ENCODE measurements at places on chromosomes 6 and 20.

GRCh38 chr20:57560554-57561355 is at the start of gene PCK1:
PCK1 (plus strand) TSS chr20:57561110; CDS start chr20:57561412, 302 bp downstream.
- no peak for DNase-seq

- DNase-seq: no peak
Observed at GRCh38 chr6:170074907-170075306, 216.0 kb downstream of the DLL1 start.

- no peak for DNase-seq
Observed at GRCh38 chr6:34576286-34576955, 20.3 kb upstream of the SPDEF start.

- no peak for DNase-seq
Observed at GRCh38 chr6:131215219-131215618, 80.0 kb downstream of the AKAP7 start.

- DNase-seq: no peak
Observed at GRCh38 chr6:21116736-21117135, 476.8 kb upstream of the SOX4 start.

GRCh38 chr6:40693768-40694167 is 106.6 kb upstream of the LRFN2 start:
- DNase-seq: no peak

DNA sequence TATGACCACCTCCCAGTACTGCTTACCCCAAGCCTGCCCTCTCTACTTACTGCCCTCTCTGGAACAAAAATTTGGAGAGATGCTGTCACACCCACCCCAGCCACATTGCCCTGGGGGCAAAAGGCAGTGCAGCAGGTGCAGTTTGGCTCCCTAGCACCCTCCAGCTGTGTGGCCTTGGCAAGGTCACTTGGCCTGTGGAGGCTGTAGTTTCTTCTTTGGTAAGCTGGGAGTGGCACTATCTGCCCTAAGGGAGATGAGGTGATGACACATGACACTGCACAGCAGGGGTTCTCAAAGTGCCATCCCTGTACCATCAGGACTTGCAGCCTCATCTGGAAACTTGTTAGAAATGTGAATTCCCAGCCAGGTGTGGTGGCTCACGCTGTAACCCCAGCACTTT is 44.8 kb downstream of the TAF8 start:
- no peak for DNase-seq

GRCh38 chr20:24079661-24080412 is 91.3 kb upstream of the GGTLC1 start:
- no peak for DNase-seq

DNA sequence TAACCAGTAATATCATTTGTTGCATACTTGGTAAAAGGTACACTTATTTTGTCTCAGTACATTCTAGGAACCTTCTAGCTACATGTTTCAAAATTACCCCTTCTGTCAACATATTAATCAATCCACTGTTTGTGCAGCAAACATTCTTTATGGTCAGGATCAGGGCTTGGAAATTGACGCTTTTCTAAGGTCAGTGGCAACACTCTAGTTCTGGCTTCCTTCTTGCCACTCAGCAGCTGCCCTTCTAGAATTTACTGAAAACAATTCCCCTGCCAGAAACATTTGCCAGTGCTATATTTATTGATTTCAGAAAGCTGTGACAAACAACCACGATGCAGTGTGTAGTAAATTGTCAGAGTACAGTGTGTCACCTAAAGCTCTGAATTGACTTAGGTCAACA is 84.7 kb upstream of the FBXL4 start:
- DNase-seq: no peak

DNA sequence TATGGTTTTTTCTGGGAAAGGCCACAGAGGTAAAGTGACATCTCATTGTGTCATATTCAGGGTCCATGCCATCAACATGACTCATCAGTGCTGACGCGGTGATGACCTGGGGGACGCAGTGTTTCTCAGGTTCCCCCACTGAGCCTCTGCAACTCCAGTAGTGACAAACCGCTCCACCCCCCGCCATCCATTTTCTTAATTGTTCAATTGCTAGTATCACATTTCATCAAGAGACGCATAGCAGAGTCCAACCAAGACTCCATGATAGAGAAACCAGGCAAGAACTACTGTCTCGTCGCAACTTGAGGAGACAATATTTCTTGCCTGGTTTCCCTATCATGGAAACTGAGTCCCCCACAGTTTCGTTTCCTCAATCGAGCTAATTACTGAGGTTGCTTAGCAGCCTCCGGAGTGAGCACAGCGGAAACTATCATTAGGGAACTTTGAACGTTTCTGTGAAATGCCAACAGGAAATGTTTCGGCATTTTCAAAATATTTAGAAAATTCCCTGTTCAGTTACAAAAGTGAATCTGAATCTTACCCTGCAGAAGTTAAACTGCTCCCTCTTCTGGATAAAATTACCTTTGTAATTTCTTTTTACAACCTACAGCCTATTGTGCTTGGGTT is 12.2 kb upstream of the SERPINB1 start:
- DNase-seq: no peak

DNA sequence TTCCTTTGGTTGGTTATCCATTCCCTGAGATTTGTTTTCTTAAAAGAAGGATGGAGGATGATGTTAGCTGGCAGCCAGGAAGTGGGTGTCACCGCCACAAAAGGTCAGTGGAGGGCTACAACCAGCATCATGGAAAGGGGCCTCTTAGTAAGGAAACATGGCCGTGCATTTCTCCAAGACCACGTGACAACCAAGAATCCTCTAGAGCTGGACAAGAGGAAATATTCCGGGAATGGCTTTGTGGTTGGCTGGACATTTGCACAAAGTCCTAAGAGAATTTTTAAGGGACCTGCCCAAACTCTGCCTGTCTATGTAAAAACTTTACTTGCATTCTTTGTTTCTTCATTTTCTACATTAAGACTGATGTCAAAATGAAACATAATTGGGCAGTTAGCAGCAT is 399.9 kb upstream of the MARCKS start:
- no peak for DNase-seq

DNA sequence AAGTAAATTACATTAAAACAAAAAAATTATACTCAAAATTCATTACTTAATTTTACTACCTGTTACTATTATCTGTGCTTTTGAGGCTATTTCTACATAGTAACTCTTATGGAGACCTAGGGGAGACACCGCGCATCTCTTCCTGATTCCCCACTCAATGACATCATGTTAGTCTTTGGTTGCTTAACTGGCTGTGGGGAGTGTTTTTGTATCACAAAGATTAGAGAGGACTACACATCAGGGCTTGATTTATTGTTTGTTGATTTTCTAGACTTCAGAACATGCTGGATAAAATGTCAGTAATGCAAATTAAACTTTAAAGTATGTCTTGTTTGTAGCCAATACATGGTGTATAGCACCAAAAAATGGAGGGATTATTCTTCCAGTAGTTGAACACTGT is 26.0 kb downstream of the SLC2A10 start:
- DNase-seq: no peak

Data from activated T-helper 1 cell treated with anti-CD3 and anti-CD28 coated beads, Interleukin-12 subunit alpha, Interleukin-12 subunit beta, Interleukin-2, Interleukin-4 antibody, amounts not matched to agents 30 ng/mL and 10 ng/mL and 1 ng/mL, durations not matched to agents 14 hours and 24 hours and 36 hours (primary cell).